ENCODE measurements at places on chromosomes 7 and 10. TPM values are rescaled to one million over a fixed set of nuclear protein-coding genes. Genes with fewer than 3 reads are reported as not detected.

Gene RNF32
- total RNA-seq = 1.2 TPM

Gene PSMA2
- 243 TPM for total RNA-seq

Gene NPY4R2
- total RNA-seq = not detected

Gene TLL2
- total RNA-seq = 3.0 TPM

Gene NEUROG3
- 0.31 TPM for total RNA-seq

Gene GPR146
- total RNA-seq = 1.8 TPM

Gene MMS19
- total RNA-seq = 130 TPM

Gene CRYGN
- 1.0 TPM for total RNA-seq

Gene SFTPD
- total RNA-seq = 0.54 TPM

Gene TMEM176B
- total RNA-seq = 1.2 TPM

Gene CLDN4
- total RNA-seq = 28.0 TPM

Gene SH3PXD2A
- total RNA-seq = 15.3 TPM
